Stimulated activated CD4-positive, alpha-beta T cell treated with anti-CD3 and anti-CD28 coated beads, Interleukin-4, amount 100 ng/mL, for 1 hour (primary cell): ENCODE measurements at places on chromosomes 5 and 9.
A peak's percentile ranks its signal among the peaks of the same experiment; 100 is the strongest.

GRCh38 chr5:72662936-72663335 lies 153.5 kb upstream of the TNPO1 start:
- no peak for DNase-seq

DNA sequence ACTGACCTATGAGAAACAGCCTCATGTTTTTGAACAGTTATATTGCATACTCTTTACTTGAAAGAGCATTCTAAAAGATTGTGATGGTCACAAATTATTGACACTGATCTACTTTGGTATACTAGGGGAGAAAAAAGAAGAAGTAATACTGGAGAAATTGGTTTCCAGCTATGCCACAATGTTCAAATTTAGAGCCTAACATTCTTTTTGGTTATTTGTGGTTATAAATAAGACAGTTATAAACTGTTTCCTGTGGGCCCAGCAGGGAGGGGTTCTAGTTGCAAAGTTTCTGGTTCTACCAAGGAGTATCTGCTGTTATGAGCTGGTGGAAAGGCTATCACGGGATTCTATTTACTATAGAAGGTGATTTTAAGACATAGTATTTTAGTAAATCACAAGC lies 4.8 kb downstream of the CWC27 start:
- no peak for DNase-seq

- no peak for DNase-seq
Measured at GRCh38 chr5:64980176-64980575, 211.4 kb downstream of the CWC27 start.

DNA sequence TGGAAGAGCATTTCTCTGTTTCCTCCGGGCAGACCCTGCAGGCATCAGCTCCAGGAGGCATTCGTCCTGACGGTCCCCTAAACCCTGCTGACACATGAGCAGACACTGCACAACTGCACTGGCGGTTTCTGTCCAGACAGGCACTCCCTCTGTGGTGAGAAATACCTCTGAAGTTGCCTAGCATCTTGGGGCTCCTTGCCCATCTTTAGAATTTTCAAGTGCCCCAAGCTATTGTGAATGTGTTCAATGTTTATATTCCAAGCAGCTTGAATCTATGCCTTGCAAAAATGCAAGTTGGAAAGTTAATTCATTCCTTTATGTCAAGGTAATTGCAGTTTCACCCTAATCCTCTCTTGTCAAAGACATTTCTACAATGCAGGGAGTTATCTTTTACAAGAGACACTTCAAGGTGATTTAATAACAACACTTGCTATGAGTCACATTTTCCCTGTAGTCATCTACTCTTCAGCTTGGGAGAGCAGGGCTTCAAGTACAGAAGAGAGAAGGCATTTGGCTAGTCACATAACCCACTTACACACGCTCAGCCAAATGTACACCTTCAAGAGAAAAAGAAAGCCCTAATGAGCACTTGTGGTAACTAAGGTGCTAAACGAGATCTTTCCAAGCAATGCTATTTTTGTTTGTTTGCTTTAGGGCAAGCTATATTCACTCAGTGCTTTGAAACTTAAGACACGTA lies 302.5 kb downstream of the MLLT3 start:
- DNase-seq, result peak; percentile 24

- DNase-seq, result no peak
Measured at GRCh38 chr9:111720174-111720573, 58.8 kb downstream of the GNG10 start.

- DNase-seq, result no peak
Measured at GRCh38 chr9:84212982-84213381, 127.6 kb downstream of the SLC28A3 start.

- DNase-seq, result no peak
Measured at GRCh38 chr9:98445576-98445975, 190.1 kb upstream of the TBC1D2 start.

DNA sequence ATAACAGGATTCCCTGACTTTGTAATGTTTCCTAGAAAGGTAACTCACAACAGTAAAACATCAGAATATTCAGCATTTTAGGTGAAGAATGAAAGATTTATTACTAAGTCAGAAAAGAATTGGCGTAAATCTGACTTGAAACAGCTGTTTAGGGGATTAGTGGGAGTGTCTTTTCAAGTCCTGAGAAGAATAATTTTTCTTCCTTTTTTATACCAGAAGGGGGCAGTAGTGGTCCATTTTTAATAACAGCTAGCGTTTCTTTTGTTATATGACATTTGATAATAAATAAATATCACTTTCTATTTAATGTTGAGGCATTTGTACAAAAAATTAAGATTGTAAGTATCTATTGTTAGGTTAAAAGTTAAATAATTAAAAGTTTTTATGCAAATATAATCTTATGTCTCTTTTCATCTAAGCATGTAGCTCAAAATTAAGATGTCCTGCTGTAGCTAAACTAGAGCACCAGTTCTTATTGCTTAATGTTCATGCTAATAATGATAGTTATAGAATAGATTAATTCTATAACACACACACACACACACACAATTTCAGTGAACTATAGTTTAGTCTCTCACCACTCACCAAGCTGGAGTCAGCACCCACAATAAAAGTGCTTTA lies 258.7 kb upstream of the ARRDC3 start:
- DNase-seq, result no peak

DNA sequence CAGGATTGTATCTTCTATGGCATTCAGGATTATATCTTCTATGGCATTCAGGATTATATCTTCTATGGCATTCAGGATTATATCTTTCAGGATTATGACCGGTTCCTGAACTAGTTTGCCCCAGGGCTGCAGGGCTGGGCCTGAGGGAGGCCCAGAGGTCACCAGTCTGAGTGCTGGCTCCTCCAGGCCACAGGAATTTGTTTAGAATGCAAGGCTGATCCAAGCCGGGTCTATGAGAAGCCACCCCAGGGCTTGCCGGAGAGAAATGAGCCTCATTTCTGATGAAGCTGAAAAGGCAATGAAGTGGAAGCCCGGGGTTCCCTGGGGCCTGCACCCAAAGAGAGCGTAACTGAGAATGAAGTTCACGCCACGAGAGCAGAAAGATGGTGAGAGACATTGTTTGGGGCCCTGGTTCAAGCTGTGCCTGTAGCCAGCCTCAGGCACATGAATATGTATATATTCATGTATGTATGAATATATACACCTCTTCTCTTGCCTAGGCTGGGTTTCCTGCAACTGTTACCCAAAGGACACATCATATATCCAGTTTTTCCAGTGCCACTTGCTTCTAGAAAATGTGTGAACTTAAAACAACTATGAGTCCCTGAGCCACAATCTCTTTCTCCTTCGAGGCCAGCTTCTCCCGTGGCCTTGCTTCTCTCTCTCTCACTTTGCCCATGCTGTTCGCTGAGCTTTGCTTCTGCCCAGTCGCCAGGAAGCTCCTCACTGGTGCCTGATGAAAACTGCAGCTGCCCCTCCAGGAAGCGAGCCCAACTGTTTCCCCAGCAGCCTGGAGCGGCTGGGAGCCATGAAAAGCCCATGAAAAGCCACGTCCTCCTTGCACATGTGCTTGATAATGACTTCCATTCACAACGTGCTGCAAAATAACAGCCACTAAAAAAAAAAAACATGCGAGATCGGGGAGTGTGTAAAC lies 62.3 kb downstream of the GTF3C4 start:
- DNase-seq, result no peak

DNA sequence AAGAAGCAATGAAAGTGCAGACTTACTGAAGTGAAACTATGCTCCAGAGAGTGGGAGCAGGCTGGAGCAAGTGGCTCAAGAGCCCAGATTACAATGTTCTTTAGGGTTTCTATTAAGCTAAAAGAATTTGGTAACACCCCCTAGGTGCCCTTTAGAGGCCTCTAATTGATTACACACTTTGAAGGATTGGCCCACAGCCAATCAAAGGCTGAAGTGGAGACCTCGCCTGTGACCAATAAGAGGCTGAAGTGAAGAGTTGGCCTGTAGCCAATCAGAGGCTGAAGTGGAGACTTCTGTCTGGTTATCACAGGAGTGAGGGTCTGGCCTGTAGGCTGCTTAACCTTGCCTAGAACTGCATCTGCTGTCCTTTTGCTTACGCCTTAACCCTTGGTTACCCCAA lies 46.7 kb upstream of the SPATA31C2 start:
- no peak for DNase-seq

- DNase-seq, result no peak
Measured at GRCh38 chr5:98581112-98581997, 192.1 kb upstream of the RGMB start.

GRCh38 chr5:79590396-79590999 lies 21.7 kb upstream of the TENT2 start:
- no peak for DNase-seq

GRCh38 chr9:20659474-20659967 lies 24.5 kb upstream of the FOCAD start:
- DNase-seq, result no peak

GRCh38 chr9:93253633-93254032 lies 69.7 kb downstream of the WNK2 start:
- no peak for DNase-seq
